ENCODE measurements at places on chromosomes 3 and 15. TPM values are rescaled to one million over a fixed set of nuclear protein-coding genes. Genes with fewer than 3 reads are reported as not detected.

The CADM2 gene
- total RNA-seq: 0.28 TPM

The LSAMP gene
- total RNA-seq: 11.9 TPM

The CACNA1D gene
- 1.9 TPM for total RNA-seq

The CMTM8 gene
- total RNA-seq: 2.8 TPM

The CLDN18 gene
- not detected for total RNA-seq

The IQCF5 gene
- not detected for total RNA-seq

The FAM162A gene
- 36.9 TPM for total RNA-seq

The SAMMSON gene
- 0.33 TPM for total RNA-seq

The ITIH1 gene
- 1.3 TPM for total RNA-seq

The PAQR9 gene
- total RNA-seq: not detected

All from posterior vena cava (tissue), 2 donors.